ENCODE measurements at places on chromosomes 2 and 18. TPM values are rescaled to one million over a fixed set of nuclear protein-coding genes. Genes with fewer than 3 reads are reported as not detected.

The ZNF512 gene
- total RNA-seq: 27.4 TPM

- no peak for DNase-seq
These were observed 1365.5 kb upstream of the CELF4 start for GRCh38 chr18:38930881-38931753.

DNA sequence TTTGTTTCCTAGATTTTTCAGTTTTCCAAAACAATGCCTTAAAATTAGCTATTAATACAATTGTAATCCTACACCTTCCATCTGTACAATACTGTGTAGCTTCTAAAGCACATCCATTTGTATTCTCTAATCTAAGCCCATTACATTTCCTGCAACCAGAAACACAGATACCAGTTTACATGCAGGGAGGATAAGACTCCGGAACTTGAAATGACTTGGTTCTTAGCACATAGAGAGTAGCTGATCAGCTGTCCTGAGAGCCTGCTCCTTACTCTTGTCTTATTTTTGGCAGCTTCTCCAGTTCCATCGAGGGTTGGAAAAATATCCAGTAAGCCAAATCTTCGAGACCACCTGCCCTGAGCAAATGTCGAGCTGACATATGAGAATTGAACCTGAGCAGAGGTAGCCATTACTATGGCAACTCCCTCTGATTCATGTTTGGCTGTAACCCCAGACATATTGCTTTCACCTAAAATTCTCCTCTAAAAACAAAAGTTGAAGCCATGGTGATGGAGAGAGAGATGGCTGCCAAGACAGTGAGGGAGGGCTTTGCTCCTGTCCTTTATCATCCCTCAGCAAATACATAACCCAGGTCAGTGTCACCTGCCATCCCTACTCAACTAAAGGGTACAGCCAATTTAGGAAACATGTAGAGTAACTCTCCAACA is 542.8 kb downstream of the IRS1 start:
- DNase-seq: no peak

DNA sequence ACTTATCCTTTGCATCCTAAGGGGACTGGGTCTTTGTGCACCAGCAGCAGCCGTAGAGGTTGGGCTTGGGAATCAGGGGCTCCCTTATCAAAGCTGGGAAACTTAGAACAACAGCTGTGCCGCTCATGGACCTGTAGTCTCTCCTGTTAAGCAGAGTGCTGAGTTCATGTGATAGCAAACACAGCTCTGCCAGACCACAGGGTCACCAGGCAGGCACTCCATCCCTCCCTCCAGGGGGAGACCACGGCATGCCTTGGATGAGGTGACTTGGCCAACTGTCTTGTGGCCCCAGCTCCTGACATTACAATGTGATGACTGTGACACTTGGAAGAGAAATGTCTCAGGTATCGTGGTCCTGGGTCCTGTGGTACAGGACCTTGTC is 60.0 kb downstream of the DGKD start:
- DNase-seq: no peak

- DNase-seq: peak; percentile 91
These were observed 111.6 kb upstream of the CYP1B1 start for GRCh38 chr2:38187541-38188011.

GRCh38 chr2:236871500-236872001 is 214.1 kb upstream of the COPS8 start:
- no peak for DNase-seq

DNA sequence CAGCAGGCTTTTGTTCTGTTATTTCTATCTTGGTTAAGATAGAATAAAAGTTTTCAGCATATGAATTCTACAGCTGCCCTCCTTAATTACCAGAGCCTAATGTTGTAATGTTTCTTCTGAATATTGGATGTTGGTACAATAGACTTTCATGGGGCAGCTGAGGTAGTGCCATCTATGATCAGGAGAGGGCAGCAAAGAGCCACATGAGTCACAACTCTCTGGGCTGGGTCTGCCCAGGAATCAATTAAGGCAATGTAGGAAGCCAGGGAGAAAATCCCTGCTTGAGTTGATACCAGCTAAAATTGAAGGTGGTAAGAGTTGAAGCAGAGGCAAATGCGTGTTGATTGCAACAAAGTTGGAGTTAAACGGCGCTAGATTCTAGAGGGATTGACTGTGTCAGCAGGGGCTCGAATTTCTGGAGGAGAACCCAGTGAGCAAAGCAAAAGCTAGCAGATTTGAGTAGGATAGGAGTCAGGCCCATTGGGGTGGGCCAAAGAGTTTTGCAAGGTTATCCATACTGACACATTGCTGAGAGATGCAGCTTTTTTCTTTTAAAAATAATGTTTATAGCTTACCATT is 10.6 kb upstream of the MC5R start:
- no peak for DNase-seq

DNA sequence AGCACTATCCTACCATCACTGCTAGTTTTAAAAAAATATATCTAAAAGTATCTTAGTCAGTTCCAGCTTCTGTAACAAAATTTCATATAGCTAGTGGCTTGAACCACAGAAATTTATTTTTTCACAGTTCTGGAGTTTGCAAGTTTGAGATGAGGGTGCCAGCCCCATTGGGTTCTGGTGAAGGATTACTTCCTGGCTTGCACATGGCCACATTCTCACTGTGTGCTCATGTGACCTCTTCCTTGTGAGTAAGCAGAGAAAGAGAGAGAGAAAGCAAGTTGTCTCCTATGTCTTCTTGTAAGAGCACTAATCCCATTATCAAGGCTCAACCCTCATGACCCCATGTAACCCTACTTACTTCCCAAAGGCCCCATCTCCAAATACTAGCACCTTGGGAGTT is 158.9 kb downstream of the DOK6 start:
- no peak for DNase-seq

Data from posterior vena cava (tissue), 2 donors.